ENCODE measurements at places on chromosomes 12 and 14.

DNA sequence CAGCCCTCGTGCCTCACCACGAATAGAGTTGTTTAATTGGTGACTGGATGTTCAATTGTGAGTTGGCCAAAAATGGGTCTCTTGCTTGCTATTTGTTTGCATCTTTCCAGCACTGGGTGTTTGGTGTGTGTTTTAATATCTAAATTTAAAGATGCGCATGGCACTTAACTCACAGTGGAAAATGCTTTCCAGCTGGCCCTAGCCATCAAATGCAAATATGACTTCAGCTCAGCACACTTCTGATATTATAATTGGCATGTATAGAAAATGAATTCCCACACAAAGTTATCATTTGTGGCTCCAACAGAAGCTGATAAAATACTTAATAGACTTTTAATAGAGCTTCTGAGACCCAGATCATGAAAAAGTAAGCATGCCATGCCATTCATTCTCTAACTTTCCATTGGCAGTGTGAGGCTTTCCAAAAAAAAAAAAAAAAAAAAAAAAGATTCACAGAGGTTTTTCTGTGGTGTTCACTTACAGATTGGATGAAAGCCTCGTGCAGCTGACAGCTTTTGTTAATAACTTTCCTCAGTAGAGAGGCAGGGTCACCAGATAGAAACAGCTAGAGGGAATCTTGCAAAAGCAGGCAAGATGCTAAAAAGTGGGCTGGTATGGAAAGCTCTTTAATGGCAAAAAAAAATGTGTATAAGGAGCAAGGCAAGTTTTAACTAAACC, 425.2 kb downstream of the GALC start:
- no peak for DNase-seq

DNA sequence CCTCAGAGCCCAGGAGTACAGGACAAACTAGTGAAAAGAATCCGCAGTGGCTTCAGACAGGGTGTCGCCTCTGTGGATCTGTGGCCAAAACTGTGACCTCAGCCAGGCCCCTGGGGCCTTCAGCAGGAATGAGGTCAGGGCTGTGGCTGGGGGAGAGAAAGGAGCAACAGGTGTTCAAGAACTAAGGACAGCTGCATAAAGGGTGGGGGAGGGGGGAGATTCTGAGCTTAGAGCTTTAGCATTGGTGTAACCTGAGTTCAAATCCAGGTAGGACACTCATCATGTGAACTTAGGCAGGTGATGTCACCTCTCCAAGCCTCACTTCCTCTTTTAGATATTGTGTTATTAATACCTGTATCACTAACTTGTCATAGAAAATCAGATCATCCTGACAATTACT, 40.9 kb upstream of the CORO1C start:
- no peak for DNase-seq

DNA sequence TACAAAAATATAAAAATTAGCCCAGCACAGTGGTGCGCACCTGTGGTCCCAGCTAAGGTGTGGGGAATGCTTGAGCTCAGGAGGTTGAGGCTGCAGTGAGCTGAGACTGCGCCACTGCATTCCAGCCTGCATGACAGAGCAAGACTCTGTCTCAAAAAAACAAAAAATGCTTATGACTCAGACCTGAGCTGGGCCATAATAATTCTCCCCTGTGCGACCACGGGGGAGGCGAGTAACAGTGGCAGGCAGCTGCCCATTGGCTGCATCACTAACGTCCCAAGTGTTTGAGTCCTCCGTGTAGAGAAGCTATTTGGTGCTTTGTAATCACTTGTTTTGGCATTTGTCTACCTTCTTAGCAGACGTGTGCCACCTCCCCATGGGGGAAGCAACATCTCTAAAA, 24.9 kb downstream of the PSMC1 start:
- DNase-seq, result peak; percentile 72

DNA sequence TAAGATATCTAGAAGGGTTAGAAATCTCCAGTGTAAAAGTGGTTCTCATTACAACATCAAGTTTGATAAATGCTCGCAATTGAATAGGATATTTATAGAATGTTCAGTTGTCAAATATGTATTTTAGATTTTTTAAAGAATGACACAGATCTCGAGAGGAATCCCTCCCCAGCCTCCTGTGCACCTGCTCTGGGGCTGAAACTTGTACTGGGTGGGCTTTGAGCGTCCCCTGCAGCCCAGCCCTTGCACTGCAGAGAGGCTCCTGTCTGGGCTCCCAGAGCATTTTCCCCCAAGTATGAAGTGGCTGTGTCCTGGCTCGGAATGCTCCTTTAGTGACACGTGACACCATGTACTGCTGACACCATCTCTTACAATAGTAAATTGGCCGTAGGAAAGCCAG, 499.6 kb downstream of the TMEM121 start:
- no peak for DNase-seq

GRCh38 chr12:78155546-78155945, 324.9 kb downstream of the NAV3 start:
- DNase-seq, result no peak

GRCh38 chr12:75581515-75581914, 70.1 kb upstream of the KRR1 start:
- no peak for DNase-seq

Data from ACHN (cell line).